ENCODE measurements at places on chromosomes 2 and 18.

DNA sequence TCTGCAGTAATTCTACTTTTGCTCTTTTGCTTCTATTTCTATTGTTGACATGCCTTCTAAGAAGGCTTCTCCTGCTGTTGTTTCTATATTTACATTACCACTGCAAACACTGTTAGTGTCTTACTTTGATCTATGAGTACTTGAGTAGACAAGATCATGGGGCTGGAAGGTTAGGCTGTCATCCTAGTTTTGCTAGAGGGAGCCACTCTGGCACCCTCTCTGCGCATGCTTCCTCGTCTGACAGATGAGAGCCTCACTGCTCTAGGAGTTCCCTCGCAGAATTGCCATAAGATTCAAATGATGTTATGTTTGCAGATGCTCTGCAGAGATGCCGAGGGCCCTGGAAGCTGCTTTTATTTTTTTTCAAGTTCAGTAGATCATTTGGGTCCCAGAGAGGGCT, 185.6 kb downstream of the RNF144A start:
- DNase-seq = no peak

GRCh38 chr2:147173189-147173581, 671.6 kb upstream of the ACVR2A start:
- DNase-seq = no peak

- DNase-seq = no peak
Observed at GRCh38 chr2:64404002-64404731, 49.8 kb upstream of the LGALSL start.

GRCh38 chr18:22913861-22914260, 19.3 kb upstream of the RBBP8 start:
- DNase-seq = no peak

GRCh38 chr2:144261336-144261735, 258.6 kb downstream of the ZEB2 start:
- no peak for DNase-seq

GRCh38 chr2:100982431-100982861, 19.6 kb upstream of the RPL31 start:
- no peak for DNase-seq

GRCh38 chr2:143558665-143559064, 429.4 kb downstream of the ARHGAP15 start:
- no peak for DNase-seq

- no peak for DNase-seq
Observed at GRCh38 chr2:216878072-216878471, 18.2 kb upstream of the TNP1 start.

GRCh38 chr2:31420936-31421335, 6.4 kb upstream of the XDH start:
- DNase-seq = no peak

Measured in activated CD8-positive, alpha-beta T cell treated with anti-CD3 and anti-CD28 coated beads for 36 hours (primary cell).